ENCODE measurements at places on chromosomes 6 and 20.

DNA sequence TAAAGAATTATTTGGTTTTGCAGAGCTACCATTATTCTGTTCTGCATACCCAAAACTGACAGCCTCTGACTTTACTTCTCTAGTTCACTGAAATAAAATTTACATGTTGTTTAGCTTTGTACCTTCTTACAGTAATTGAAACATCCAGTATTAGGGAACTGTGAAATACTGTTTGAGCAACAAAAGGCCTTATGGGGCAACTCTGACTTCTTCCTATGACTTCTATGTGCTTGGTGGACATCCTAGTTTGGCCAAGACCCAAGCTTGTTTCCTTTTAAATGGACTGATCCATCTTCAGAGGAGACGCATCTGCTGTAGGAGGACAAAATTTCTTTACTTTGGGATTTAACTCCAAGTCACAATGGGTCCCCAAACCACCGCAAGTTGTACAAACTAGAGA, 44.7 kb downstream of the NR2E1 start:
- no peak overlapping the region for H3K4me3 ChIP-seq
- H3K4me1 ChIP-seq = no peaks in the 10 kb centered on the region
- no peaks in the 10 kb centered on the region for H3K27me3 ChIP-seq
- H3K36me3 ChIP-seq = no peaks in the 10 kb centered on the region

DNA sequence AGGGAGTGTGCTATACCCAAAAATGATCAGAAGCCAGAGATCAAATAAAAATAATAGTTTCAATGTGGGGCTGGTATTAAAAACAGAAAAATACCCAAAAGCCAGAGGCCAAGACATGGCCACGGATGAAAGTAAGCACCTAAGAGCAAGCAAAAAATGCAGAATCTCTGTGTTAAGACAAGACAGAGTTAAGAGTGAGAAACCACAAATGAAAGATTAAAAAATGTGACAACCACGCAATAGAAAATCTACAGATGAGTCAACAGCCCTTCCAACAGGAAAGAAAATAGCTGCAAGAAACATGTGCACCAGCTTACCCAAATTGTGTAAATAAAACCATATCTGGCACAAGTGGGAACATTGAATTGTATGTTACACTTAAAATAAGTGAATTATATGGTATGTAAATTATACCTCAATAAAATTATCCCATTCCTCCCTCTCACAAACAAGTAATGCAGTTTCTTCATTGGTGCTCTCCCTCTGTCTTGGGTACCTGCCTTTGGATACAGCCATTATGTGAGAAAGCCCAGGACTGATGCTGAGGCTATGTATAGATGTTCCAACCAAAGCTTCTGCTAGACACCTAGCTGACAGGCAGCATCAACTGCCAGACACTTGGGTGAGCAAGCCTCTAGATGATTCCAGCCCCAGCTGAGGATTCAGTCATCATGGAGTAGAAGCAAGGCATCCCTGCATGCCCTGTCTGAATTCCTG, 55.3 kb upstream of the UFL1 start:
- DNase-seq = no peak
- H3K4me1 ChIP-seq = no peaks in the 10 kb centered on the region
- H3K4me3 ChIP-seq = no peak overlapping the region
- no peak overlapping the region for H3K27ac ChIP-seq

GRCh38 chr6:93417421-93418013, 1.8 kb downstream of the EPHA7 start:
- H3K27ac ChIP-seq = peak overlapping the region; percentile 79
- peaks cover 40% of the 10 kb centered on the region for H3K27me3 ChIP-seq
- no peak for DNase-seq
- no peaks in the 10 kb centered on the region for H3K36me3 ChIP-seq

GRCh38 chr20:25044660-25045342, 13.1 kb downstream of the ACSS1 start:
- H3K27me3 ChIP-seq = no peaks in the 10 kb centered on the region
- no peak for DNase-seq
- H3K27ac ChIP-seq = peak overlapping the region; percentile 41
- H3K4me1 ChIP-seq = peaks cover 79% of the 10 kb centered on the region

- DNase-seq = no peak
- H3K4me1 ChIP-seq = no peaks in the 10 kb centered on the region
- no peaks in the 10 kb centered on the region for H3K27me3 ChIP-seq
- no peaks in the 10 kb centered on the region for H3K36me3 ChIP-seq
- H3K4me3 ChIP-seq = no peak overlapping the region
Observed at GRCh38 chr6:154962753-154963152, 32.4 kb upstream of the TIAM2 start.

Measured in tibial nerve (tissue), 4 donors.